ENCODE measurements at places on chromosomes 12 and 14.

DNA sequence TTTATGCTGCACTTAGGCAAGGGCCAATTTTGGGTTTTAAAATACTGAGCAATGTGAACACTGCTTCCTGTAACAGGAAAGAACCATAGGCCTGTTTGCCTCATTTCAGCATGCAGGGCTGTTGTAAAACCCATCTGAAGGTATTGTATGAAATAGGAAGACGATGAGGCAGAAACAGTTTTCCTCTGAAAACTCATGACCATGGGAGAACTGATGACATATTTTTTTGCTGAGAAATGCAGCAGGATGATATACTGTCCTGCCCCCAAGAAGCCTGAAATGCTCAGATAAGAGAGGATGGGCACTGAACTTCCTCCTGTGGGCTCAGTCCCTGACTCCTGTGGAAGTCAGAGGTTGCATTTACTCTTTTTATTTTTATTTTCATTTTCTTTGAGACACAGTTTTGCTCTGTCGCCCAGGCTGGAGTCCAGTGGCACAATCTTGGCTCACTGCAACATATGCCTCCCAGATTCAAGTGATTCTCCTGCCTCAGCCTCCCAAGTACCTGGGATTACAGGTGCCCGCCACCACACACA, 17.4 kb downstream of the PYGL start:
- no peak for DNase-seq

- DNase-seq, result no peak
Measured at GRCh38 chr14:54465654-54466053, 23.1 kb downstream of the GMFB start.

DNA sequence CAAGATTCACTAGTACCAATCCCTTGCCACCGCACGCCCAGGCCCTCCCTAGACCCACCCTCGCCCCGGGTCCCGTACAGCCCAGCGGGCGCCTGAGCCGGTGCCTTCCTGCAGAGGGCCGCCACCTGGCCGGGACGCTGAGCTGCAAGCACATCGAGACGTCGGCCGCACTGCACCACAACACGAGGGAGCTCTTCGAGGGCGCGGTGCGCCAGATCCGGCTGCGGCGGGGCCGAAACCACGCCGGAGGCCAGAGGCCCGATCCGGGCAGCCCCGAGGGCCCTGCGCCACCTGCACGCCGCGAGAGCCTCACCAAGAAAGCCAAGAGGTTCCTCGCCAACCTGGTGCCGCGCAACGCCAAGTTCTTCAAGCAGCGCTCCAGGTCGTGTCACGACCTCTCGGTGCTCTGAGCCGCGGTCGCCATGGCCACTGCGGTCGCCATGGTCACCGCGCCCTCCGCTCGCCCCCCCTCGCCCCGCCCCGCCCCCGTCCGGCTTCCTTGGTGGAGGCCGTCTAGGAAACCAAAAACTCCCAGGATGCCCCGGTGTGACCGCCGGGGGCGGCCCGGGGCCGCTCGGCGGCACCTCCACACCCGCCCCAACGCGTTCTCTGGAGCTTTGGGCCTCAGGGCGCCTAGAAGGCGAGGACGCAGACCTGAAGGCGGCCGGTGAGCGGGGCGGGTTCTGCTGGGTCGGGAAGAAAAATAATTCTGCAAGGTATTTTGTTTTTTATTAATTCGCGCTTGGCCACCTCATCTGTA, 3.7 kb downstream of the REM2 start:
- DNase-seq, result no peak

DNA sequence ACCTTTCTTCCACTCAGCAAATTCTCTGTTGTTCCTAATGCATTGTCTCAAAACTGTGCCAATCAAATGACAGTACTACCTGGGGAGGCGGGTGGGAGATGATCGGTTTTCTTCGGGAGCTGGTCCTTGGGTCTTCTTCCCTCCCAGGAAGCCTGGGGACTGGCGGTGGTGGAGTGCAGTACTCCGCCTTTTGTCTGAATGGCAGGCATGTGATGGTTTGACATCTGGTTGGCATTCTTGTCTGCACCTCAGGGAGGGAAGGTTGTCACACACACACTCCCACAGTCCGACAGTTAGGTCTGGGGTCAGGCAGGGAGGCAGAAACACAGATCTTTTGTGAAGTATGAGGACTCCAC, 114.8 kb downstream of the SNAPC1 start:
- DNase-seq, result no peak

GRCh38 chr14:89303456-89304435, 113.3 kb downstream of the FOXN3 start:
- no peak for DNase-seq

GRCh38 chr14:65206448-65207096, 104.3 kb upstream of the MAX start:
- peak; percentile 52 for DNase-seq

GRCh38 chr12:104866291-104866690, 91.8 kb downstream of the SLC41A2 start:
- DNase-seq, result no peak

- DNase-seq, result no peak
Measured at GRCh38 chr12:53464685-53465418, 12.9 kb downstream of the PCBP2 start.

DNA sequence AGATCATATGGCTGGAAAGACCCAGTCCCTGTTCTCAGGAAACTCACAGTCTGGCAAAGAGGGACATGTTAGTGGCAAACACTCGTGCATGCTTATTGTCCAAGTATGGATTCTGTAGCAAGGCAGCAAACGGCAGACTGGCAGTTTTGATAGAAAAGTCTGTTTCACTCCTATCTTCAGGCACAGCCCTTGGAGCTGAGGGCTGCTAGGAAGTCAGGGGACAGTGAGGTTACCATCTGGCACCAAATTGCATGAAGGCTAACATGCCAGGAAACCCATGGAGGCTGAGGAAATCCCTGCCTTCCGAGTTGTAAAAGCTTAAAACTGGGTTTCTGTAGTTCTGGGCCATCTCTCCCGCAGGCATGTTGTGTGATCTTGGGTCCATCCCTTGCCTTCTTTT, 32.9 kb downstream of the CALM1 start:
- DNase-seq, result no peak

GRCh38 chr12:31772685-31773222, 43.9 kb upstream of the AMN1 start:
- DNase-seq, result no peak

DNA sequence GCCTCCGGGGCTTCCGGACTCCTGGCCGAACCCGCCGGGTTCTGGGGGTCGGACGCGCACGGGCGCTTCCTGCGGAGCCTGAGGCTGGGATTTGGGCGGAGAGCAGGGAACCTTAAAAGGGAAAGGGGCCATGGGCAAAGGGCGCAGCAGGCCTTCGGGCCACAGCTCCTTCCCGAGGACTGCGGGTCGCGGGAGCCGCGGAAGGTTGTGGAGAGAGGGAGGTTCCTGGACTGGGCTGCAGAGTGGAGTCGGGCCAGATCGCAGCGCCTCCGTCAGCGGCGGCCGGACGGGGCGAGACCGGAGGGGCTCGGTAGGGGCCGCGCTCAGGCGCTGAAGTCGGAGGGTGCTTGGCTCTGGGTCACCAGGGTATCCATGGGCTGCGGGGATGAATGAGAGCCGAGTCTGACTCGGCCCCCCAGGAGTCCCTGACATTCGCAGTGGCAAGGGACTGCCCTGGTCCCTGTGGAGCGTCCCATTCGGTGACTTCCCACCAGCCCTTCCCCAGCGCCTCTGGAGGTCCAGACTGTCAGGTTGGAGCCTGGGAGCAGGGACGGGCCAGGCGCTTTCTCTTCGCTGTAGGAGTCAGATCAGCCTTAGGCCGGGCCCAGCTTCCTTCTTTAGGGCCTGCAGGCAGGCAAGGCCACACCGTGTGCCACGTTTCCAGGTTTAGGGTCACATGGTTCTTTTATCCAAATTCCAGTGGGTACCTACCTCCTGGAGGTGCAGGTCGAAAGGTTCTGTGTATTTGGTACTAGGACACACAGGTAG, 938 bp upstream of the SLC25A29 start:
- DNase-seq, result no peak

DNA sequence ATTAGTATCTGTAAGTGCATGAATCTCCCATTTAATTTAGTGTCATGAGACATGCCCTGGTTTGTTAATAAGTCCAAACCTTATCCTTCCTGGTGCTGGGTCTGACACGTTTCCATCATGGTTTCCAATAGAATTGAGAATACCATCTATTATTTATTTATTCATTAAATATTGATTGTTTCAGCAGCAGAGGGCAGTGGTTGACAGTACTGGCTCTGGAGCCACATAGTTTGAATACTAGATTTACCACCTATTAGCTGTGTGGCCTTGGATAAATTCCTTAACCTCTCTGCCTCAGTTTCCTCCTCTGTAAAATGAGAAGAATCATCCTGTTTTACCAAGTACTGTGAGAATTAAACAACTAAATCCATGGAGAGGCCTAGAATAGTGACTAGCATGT, 941 bp upstream of the STAB2 start:
- no peak for DNase-seq

- DNase-seq, result no peak
Measured at GRCh38 chr14:95346266-95346665, 26.6 kb upstream of the CLMN start.

DNA sequence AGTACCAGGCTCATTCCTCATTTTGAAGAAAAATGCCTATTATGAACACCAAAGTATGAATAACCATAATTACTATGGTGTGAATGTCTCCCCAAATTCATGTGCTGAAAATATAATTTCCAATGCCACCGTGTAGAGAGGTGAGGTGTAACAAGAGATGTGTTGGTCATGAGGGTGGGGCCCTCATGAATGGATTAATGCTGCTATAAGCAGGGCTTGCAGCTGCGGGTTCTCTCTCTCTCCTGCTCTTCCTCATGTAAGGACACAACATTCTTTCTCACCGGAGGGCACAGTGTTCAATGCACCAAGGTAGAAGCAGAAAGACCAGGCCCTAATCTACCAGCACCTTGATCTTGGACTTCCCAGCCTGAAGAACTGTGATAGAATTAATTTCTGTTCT, 70.0 kb downstream of the TMTC1 start:
- no peak for DNase-seq

GRCh38 chr12:129193263-129193871, 340.1 kb downstream of the GLT1D1 start:
- no peak for DNase-seq

DNA sequence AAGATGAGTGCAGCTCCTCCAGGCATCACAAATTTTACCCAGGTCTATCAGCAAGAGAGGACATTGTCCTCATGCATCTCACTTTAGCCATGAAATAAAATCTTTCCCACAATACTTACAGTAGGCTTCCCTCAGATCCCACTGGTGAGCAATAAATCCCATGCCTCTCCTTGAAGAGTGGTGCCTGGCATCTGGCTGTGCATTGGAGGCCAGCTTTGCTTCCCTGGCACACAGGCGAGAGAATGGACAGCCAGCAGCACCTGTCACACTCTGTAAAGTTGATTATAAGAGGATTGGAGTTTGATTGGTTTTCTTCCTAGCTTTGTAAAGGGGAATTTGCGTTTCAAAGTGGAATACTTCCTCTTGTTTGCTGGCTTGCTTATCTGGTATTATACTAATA, 1153.9 kb downstream of the AACS start:
- DNase-seq, result no peak

GRCh38 chr14:60169722-60170121, 4.5 kb upstream of the DHRS7 start:
- DNase-seq, result no peak

DNA sequence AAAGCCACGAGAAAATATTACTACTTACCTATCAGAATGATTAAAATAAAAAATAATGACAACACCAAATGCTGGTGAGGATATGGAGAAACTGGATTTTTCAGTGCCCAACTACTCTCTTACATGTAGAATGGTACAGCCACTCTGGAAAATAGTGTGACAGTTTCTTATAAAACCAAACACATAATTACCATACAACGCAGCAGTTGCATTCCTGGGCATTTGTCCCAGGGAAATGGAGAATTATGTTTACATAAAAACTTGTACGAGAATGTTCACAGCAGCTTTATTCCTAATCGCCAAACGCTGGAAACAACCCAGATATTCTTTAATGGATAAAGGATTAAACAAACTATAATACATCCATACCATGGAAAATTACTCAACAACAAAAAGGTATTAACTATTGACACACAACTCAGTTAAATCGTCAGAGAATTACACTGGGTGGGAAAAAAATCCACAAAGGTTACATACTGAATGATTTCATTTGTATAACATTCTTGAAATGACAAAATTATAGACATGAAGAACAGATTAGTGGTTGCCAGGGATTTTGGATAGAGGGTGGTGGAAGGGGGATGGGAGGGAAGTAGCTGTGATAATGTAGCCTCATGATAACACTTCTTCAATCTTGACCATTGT, 35.4 kb downstream of the TAOK3 start:
- DNase-seq, result no peak

DNA sequence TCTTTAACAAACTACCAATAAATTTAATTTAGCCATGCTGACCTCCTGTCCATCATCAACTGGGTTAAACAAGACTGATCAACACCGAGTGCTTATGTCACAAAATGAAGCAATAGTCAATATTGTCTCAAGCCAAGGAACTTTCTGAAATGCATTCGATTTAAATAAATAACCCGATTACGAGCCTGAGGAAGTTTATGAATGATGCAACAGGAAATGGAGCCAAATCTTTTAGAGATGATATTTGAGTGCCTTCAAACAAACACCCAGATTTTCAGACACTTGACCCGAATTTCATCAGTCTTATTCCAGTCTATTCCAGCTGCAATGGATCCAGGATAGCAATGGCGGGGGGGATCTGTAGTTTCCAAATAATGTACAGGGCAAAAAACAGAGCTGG, 27.9 kb downstream of the FAR2 start:
- no peak for DNase-seq

DNA sequence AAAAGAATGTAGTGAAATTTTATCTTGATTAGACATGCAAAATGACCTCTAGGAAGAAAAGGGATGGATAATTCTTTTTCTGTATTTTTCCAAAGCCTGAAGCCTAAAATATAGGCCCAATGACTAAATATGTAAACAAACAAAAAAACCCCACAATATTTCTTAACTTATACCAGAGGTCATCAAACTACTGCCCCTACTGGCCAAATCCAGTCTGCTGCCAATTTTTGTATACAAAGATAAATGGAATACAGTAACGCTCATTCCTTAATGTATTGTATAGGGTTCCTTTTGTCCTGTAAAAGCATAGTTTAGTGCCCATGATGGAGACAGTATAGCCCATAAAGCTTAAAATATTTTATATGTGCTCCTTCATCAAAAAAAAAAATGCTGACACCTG, 145.7 kb upstream of the ALG10 start:
- no peak for DNase-seq

GRCh38 chr12:110656071-110656655, 32.8 kb downstream of the HVCN1 start:
- DNase-seq, result no peak

- DNase-seq, result peak; percentile 99
Measured at GRCh38 chr14:73723797-73724661, 9.8 kb upstream of the PNMA1 start.

GRCh38 chr12:105477873-105478272, 147.4 kb downstream of the C12orf75 start:
- DNase-seq, result no peak

- no peak for DNase-seq
Measured at GRCh38 chr12:40672741-40673271, 19.4 kb upstream of the CNTN1 start.

GRCh38 chr14:33449268-33449667, 501.6 kb downstream of the EGLN3 start:
- no peak for DNase-seq

Measured in H54 (cell line).